Cardiac fibroblast (primary cell): ENCODE measurements at places on chromosomes 3 and 15.

GRCh38 chr3:141557961-141558706, 71.3 kb downstream of the RASA2 start:
- DNase-seq: no peak

DNA sequence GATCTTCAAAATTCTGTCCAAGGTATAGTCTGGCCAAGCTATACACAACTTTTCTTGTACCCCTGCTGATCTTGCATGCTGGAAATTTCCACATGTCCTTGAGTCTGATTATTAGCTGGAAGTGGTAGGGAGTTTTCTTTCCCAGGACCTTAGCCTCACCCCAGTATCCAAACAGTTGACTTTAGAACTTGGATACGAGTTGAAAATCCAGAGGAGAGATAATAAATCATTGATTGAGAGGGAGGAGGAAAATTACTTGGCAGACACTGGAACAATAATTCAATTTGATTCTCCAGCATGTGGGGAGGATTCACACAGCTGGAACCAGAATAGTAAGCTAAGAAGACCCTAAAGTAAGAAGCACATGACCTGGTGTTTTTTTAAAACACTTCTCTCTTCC, 116.4 kb downstream of the IL5RA start:
- no peak for DNase-seq

DNA sequence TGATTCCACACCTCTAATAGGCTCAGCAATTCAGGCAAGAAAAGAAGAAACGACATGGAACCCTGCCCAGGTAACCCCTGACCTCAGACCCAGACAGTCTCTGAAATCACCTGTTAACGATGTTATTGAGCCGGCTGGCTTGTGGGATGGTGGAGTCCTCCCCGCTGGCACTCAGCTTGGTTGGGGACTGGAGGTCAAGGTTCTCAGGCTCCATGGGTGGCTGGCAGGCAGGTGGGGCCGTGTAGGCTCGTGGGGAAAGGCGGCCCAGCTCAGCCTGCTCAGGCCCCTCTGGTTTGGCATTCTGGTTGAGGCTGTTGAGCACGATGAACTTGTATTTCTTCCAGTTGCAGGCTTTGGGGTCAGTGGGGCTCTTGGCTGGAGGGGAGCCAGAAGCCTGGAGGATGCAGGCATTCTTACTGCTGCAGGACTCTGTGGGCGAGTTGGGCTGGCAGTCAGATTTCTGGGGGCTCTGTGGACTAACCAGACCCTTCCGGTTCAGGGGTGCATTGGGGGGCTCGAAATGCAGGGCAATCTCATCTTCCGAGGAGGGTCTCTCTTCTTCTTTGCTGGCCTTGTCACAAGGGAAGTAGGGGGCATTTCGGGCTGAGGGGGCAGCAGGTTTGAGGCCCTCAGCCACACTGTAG, 16.2 kb downstream of the BCL6 start:
- DNase-seq: no peak

DNA sequence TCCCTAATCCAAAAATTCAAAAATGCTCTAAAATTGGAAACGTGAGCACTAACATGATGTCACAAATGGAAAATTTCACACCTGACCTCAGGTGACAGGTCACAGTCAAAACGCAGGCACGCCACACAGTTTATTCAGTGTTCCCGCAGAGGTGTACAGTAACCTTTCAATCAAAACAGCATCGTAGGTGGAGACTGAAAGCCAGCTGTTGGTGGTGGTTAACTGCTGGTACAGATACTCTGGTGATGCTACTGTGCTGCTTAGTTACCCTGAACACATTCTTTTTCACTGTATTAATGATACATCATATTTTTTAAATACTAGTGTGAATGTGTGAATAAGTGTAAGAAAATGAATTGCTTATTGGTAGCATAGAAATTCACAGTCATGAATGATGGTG, 23.8 kb downstream of the RAB11A start:
- no peak for DNase-seq

DNA sequence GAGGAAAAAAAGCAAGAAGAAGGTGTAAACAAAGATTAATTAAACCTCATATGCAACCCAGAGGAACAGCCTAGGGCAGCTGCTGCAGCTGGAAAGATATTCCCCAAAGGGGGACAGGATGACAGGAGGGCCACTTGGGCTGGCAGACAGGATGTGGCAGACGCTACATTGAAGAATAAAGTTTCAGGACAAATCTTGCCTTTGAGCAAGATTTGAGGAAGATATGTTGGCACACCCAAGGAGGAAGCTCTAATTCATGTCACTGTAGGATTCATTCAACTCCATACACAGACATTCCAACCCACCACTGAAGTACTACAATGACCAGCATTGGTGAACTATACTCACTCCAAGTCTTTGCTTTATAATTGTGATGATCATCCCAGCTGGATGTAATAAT, 504.0 kb downstream of the SHQ1 start:
- DNase-seq: no peak

- no peak for DNase-seq
Measured at GRCh38 chr3:127719369-127719768, 46.6 kb downstream of the ABTB1 start.

DNA sequence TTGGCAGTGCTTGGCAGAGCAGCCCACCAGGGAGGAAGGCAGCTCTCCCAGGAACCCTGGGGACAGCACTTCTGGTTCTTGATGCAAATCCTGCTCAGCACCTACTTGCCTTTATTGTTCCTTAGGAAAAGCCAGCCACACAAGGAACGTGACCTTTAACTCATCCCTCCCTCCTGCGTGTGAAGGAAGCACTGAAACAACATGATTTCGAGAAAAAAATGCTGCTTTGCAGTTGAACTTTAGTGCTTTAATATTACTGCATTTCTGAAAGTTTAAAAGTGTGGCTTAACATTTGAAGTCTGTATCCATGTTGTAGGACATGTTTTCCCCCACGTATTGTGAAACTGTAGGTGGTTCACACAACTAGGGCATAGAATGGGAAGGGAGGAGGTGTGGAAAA, 50.4 kb upstream of the CTNNB1 start:
- no peak for DNase-seq

DNA sequence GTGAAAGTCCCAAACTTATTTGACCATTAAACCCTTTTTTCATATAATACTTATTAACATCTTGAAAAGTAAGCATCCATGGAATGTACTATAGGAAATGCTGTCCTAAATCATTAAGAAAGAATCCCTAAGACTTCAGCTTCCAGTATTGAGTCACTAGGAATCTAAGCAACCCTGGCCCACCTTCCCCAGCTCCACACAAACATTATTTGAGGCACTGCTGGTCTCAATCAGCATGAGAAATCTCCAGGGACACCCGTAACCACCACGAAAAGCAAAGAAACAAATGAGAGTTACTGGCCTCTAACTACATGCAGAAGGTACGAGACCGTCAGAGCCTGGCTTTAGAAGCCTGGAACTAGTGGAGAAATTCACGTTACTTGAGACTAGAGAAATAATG, 68.2 kb downstream of the POLQ start:
- DNase-seq: peak; percentile 88

GRCh38 chr15:48992545-48992944, 28.8 kb upstream of the SHC4 start:
- DNase-seq: no peak

GRCh38 chr3:176987901-176988650, 209.2 kb downstream of the TBL1XR1 start:
- peak; percentile 55 for DNase-seq

- DNase-seq: no peak
Measured at GRCh38 chr3:42510325-42510724, 7.9 kb downstream of the VIPR1 start.

DNA sequence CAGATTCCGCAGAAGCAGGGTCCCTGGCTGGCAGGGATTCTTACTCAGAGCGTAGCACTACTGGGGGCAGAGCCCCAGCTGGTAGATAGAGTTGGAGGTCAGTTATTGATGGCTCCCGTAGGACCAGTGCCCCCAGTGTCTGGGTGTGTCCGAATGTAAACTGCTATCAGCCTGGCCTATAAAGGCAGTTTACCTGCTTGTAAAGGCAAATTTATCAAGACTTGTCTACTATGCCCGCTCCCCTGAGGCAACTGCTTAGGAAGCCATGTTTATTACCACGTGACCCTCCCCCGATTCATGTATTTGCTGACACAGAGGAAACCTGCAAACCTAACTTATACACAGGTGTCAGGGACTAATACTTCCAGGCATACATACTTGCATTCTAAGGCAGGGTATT, 607 bp upstream of the PPP1R14D start:
- DNase-seq: no peak

DNA sequence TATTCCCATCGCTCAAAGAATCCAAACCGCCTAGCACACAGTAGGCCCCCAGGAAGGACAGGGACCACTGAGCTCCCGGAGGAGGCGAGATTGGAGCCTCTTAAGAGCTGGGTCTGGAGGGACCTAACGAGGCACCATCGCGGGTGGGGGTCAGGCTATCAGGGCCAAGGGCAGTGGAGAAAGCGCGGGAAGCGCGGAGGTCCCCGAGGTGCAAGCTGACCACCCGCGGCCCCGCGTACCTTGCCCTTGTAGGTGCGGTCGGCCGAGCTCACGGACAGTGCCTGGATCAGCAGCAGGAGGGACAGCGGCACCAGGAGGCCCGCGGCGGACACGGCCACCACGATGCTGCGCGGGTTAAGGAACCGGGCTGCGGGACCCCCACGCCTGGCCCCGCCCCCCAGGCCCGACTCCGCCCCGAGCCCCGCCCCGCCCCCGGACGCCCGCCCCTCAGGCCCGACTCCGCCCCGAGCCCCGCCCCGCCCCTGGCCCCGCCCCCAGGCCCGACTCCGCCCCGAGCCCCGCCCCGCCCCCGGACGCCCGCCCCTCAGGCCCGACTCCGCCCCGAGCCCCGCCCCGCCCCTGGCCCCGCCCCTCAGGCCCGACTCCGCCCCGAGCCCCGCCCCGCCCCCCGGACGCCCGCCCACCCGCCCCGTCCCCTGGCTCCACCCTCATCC, 3.9 kb downstream of the ZDHHC19 start:
- no peak for DNase-seq

DNA sequence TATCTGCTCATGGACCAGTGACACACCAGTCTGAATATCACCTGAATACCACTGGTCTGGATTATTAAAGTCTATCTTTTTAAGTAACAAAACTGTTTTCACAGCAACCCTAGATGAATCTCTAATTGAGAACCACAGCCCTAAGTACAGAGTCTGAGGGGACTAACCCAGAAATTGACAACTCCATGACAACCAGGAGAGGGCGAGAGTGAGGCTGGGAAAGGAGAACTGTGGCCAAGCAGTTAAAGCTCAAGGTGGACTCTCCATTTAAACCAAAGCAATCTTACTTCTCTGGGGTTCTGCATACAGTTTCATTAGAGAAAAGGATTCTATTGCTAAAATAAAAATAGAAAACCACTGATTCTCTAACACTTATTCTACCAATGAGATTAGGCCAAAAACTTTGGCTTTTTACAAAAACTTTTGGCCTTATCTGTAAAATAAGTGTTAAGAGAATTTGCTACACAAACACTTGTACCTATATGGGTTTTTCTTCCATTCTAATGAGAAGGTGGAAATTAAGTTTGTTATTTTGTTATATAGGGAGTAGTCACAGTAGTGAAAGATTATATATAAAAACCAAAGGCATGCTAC, 11.4 kb downstream of the NEK10 start:
- DNase-seq: peak; percentile 71

DNA sequence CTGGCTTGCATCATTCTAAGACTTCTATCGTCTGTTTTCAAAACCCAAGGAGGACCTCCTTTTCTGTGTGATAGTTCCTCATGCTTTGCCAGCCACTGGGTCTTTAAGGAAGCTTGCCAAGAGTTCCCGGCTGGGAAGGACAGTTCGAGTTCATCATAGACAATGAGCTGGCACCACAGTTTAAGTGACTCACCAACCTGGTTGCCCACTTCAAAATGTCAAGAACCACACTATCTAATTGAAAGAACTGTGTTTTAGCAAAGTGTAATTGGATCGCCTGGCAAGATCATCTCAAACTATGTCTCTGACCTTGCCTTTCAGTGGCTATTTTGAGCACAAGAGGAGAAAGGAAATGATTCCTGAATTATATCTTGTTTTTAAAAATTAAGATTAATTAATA, 27.9 kb downstream of the SOX2 start:
- no peak for DNase-seq

DNA sequence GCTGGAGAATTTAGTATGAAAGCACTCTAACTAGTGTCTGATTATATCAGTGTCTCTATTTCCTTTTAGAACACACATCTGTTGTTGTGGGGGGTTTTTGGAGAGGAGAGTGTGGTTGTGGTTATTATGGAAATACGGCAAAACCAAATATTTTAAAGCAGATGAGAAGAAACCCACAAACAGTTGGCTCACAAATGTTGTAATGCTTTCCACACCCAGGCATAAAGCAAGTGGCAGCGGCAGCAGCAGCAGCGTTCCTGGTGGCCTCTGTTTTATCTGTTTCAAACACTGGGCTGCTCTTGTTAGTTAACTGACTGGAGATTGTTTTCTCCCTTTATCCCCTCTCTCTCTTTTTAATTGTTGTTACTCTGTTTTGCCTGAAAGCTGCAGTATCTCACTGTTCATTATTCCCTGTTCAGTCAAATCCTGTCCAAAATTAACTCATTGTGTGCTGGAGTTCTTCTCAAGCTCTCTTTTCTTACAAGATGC, 1045.5 kb upstream of the NR2F2 start:
- DNase-seq: peak; percentile 69

GRCh38 chr15:49135911-49136310, 19.5 kb downstream of the COPS2 start:
- peak; percentile 61 for DNase-seq

DNA sequence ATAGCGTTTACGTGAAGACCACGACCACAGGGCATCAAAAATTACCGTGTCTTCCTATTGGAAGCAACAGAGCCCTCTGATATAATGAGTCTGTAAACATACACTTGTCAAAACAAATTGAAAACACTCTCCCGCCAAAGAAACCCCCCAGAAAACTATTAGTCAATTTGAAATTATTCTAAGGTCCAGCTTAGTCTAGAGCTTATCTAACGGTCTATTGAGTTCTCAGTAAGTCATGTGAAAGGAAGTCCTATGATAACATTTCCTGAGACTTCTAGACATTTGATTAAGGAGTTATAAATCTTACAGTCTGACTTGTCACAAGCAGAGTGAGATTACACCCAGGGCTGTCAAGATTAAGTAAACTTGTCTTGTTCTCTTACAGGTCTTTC, 356.3 kb downstream of the FOXP1 start:
- DNase-seq: no peak

DNA sequence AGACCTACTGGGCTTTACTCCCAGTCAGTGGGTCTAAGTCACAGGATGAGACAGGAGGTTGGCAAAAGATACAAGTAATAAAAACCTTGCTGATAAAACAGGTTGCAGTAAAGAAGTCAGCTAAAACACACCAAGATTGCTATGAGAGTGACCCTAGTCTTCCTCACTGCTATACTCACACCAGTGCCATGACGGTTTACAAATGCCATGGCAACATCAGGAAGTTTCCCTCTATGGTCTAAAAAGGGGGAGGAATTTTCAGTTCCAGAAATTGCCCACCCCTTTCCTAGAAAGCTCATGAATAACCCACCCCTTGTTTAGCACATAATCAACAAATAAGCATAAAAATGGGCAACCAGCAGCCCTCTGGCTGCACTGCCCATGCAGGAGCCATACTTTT, 966.7 kb upstream of the ROBO1 start:
- no peak for DNase-seq

GRCh38 chr3:75001330-75001729, 386.9 kb upstream of the CNTN3 start:
- peak; percentile 4 for DNase-seq
